ENCODE measurements at places on chromosomes 12 and 14. TPM values are rescaled to one million over a fixed set of nuclear protein-coding genes. Genes with fewer than 3 reads are reported as not detected.

Gene FLRT2
- total RNA-seq: not detected

GRCh38 chr14:87196436-87196835, 796.5 kb downstream of the GALC start:
- DNase-seq: no peak

GRCh38 chr12:115233891-115234543, 550.0 kb upstream of the TBX3 start:
- no peak for DNase-seq

Gene AMDHD1
- 1.3 TPM for total RNA-seq

- no peak for DNase-seq
Observed at GRCh38 chr14:68104518-68104917, 284.9 kb downstream of the RAD51B start.

DNA sequence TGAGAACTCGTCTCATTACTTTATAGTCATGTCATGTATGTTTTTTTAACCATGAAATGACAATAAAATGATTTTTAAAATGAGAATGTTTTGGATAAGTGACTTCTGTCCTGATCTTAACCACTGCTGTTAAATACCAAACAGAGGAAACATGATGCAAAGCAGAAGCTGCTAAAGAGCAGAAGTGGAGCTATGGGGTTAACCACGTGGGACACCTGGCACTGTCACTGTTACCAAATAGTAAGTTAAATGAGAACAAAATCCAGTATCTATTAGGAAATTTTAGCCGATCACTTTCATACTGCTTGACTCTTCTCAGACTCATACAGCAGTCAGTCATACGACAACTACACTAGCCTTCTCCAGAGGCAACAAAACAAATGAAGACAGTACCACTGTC, 82.4 kb downstream of the SCAF11 start:
- DNase-seq: no peak

- DNase-seq: no peak
Observed at GRCh38 chr14:64717870-64718269, 13.6 kb downstream of the PLEKHG3 start.

DNA sequence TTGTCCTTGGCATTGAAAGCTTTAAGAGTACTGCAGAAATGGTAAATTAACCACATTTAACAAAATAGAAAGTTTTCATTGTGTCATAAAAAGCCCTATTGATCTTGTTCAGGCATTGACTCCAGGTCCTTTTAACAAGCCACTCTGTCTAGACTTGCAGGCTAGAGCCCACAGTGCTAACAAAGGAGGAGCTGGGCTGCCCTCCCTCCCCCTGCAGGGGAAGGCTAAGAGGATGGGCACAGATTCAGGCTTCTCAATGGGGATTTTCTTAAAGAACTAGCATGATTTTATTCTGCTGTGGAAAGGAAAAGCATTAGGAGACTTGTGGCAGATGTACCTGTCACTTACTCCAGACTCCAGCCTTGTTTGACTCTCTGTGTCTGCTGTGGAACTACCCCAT, 463.6 kb downstream of the NRXN3 start:
- DNase-seq: no peak

- DNase-seq: no peak
Observed at GRCh38 chr12:23222801-23223200, 597.8 kb downstream of the ETNK1 start.

DNA sequence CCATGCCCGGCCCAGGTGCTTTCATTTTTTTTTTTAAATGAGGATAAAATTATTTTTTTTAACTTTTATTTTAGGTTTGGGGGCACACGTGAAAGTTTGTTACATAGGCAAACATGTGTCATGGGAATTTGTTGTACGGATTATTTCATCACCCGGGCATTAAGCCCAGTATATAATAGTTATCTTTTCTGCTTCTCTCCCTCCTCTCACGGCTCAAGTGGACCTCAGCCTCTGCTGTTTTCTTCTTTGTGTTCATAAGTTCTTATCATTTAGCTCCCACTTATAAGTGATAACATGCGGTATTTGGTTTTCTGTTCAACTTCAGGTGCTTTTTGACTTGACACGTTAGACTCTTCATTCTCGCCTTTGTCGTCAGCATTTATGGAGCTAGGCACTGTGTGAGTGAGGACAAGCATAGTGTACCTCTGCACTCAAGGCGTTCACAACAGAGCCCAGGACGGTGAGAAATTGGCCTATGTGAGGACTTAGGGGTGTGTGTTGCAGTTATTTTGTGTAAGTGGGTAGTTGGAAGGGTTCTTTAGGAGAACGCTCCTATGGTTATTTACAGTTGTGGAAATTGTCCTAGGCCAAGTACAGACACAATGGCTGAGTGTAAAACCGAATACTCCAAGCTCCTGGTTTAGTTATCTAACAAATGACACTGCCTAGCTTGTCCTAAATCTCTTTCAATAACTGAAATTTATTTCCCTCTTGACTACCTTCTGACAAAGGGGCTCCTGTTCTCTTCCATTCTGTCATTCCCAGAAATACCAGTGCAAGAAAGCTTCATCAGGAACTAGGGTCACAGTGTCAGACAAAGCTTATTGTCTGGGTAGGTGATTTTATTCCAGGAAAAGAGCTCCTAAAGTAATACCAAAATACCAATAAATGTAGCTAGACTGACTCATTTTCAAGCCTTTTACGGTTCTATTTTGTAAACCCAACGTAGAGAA, 200.5 kb upstream of the PRICKLE1 start:
- DNase-seq: no peak

GRCh38 chr12:53506450-53506785, 866 bp downstream of the NPFF start:
- DNase-seq: no peak

DNA sequence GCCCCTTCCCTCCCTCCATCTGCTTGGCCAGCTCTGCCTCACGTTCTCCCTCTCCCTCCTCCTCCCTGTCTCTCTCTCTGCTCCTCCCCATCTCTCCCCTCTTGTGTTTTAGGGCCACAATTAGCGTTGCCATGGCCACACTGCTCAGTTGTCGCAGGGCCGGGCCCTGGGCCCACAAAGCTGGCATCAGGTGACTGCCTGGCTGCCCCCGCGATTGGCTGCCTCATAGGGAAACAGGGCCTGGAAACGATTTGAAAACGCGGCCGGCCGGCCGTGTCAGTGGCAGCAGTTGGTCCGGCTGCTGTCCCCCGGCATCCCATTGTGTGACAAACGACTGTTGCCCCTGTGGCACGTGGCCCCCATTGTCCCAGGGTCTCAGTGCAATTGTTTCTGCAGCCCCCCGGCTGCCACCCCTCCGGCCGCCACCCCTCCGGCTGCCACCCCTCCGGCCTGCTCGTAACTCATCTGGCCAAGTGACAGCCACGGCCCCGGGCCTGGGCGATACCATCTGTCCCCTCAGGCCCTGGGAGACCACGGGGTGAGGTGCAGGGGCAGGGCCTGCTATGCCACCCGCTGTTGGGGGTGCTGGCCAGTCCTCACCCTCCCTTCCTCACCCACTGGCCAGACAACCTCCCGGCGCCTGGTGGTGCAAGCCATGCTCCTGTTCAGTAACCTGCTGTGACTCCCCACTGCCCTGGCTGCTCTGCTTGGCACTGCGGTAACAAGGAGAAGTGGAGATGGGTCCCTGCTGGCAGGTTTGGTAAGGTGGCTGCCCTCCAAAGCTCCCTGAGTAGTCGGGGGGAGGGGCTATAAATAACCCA, 17.4 kb downstream of the FOXN4 start:
- DNase-seq: no peak

Gene OTX2
- total RNA-seq: not detected

DNA sequence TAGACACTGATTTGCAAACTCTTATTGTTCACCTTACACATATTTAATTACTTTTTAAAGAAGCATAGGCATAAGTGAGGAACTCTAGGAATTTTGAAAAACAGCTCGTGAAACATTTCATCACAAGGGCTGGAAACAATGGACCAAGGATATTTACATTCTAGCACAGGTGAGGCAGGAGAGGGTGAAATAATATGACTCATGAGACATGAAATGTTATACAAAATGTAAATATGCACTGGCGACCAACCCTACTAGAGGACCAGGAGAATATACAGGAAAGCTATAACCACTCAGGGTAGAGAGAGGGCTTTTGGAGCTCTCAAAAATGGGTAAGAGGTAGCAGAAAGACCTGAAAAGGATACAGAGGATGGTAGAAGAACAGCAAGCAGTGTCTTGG, 115.3 kb downstream of the PTGER2 start:
- no peak for DNase-seq

GRCh38 chr12:76085520-76085868, 1.0 kb upstream of the NAP1L1 start:
- DNase-seq: peak; percentile 51

Gene CLMN
- 1.6 TPM for total RNA-seq

Gene TBX5
- not detected for total RNA-seq

DNA sequence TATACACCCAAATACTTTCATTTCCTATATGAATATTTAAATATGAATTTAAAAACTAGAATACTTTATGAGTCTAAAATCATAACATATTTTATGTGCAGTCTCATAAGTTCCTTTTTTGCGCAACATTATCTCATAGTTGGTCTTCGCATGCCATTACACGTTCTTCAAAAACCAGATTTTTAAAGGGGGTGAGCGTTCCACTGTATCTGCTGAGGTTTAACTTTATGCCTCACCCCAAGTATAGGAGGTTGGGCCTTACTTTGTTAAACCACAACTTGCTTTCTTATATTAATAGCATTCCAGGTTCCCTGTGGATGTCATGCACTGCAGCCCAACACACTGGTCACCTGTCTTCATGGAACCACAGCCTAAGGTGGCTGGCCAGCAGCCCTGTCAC, 118.6 kb downstream of the APAF1 start:
- DNase-seq: no peak
